ENCODE measurements at places on chromosomes 16 and 17. TPM values are rescaled to one million over a fixed set of nuclear protein-coding genes. Genes with fewer than 3 reads are reported as not detected.

GRCh38 chr16:283033-283805, at the start of gene PDIA2:
Gene PDIA2 (plus strand): TSS chr16:283164. CDS start chr16:283170, 6 bp downstream.
- DNase-seq = no peak

DNA sequence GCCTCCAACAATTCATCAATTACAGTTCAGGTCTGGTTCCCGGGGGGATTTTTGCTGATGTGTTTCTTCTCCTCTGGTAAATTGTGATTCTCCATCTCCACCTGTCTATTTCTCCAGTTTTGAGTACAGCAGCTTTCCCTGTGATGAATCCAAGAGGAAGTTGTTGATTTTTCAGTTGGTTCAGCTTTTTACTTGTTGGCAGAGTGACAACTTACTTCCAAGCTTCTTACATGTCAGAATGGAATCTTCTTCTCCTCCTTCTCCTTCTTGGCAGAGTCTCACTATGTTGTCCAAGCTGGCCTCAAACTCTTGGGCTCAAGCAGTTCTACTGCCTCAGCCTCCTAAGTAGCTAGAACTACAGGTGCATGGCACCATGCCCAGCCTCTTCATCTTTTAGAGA, 33.4 kb upstream of the TMEM92 start:
- no peak for DNase-seq

DNA sequence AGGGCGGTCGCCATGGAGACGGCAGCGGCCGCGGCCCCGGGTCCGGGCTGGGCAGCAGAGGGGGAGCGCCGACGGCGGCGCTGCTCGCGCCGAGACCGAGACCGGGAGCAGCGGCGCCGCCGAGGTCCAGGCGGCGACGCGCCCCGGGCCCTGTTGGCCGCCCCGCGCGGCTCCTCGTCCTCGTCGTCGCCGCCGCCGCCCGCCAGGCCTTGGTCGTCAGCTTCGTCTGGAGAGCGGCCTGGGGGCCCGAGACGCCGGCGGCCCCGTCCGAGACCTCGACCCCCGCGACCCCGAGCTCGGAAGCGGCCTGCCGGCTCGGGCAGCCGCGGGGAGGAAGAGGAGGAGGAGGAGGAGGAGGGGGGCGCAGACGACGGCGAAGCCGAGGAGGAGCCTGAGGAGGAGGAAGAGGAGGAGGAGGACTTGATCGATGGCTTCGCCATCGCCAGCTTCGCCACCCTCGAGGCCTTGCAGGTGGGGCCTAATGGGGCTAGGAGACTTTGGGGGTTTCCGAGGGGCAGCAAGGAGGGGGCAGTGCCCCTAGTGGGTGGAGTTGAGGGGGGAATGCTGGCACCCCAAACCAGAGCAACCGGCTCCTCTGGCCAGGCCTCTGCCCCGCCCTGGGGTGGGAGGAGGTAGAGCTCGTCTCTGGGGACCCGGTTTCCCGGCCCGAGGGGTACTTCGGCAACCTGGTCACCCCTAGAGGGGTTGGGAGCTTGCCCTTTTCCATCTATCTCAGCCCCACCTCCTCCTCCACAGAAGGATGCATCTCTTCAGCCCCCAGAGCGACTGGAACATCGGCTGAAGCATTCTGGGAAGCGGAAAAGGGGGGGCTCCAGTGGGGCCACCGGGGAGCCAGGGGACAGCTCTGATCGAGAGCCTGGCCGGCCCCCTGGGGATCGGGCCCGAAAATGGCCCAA, 1.5 kb downstream of the FBRS start:
- peak; percentile 73 for DNase-seq

DNA sequence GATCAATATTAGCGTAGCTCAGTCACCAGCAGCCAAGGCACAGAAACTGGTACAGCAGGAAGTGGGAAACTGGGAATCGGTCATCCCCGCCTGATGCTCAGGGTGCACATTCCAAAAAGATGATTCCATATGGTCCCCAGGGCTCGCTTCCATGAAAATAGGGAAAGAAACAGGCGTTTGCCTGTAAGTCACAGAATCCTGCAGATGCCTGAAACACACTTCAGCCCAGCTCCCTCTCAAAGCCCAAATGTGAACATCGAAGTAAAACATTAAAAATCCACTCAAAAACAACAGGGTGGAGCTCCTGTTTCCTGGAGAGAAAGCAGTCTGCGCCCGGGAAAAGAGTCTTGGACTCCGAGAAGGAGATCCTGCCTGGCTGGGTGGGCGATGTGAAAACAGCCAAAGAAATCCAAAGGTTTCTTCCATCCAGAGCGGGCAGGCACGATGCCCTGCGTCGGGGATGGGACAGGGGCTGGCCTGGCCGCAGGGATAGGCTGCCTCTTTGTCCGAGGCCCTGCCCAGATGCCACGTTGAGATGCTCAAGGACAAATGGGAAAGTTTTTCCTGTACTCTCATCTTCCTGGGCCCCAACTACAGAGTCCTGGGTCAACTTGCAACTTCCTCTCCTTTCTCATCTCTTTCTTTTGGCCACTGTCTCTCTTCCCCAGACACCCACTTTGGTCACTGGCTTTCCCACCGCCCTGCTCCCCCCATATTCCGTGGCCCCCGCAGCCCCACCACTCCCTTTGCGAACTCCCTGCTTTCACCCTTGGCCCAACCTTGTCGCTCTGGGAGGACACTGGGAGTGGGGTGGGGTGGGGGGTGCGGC, 743 bp downstream of the WIPI1 start:
- DNase-seq = peak; percentile 83

The NT5C gene
- total RNA-seq = 75.4 TPM

- no peak for DNase-seq
Observed at GRCh38 chr16:23504076-23504452, 6.2 kb downstream of the GGA2 start.

- no peak for DNase-seq
Observed at GRCh38 chr16:6308176-6308575, 1024.5 kb upstream of the RBFOX1 start.

- DNase-seq = no peak
Observed at GRCh38 chr17:57750109-57750871, 5.2 kb upstream of the CCDC182 start.

GRCh38 chr16:85524630-85525419, 88.3 kb upstream of the GSE1 start:
- DNase-seq = no peak

GRCh38 chr17:34562387-34562786, 17.0 kb upstream of the TMEM132E start:
- DNase-seq = no peak

- no peak for DNase-seq
Observed at GRCh38 chr17:14084955-14085354, 15.7 kb downstream of the COX10 start.

The CD300E gene
- total RNA-seq = 0.53 TPM

- DNase-seq = no peak
Observed at GRCh38 chr17:6508016-6508415, 48.3 kb downstream of the PITPNM3 start.

DNA sequence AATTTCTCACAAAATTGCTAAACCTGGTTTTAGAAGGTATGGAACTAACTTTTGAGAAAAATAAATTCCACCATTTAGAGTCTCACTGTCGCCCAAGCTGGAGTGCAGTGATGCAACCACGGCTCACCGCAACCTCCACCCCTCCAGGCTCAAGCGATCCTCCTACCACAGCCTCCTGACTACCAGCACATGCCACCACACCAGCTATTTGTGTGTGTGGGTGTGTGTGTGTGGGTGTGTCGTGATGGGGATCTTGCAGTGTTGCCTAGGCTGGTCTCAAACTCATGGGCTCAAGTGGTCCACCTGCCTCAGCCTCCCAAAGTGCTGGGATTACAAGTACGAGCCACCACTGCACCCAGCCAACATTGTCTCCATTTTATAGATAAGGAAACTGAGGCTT, 71.3 kb upstream of the NOL11 start:
- DNase-seq = no peak

Data from mucosa of descending colon (tissue), 3 donors.